ENCODE measurements at places on chromosomes 1 and 21.

GRCh38 chr1:175530183-175530582 is 213.2 kb downstream of the TNR start:
- H3K4me1 ChIP-seq = no peaks in the 10 kb centered on the region
- no peak overlapping the region for H3K4me3 ChIP-seq
- H3K36me3 ChIP-seq = no peaks in the 10 kb centered on the region
- no peak for DNase-seq
- H3K27me3 ChIP-seq = peaks cover 5% of the 10 kb centered on the region
- no peak overlapping the region for H3K27ac ChIP-seq

DNA sequence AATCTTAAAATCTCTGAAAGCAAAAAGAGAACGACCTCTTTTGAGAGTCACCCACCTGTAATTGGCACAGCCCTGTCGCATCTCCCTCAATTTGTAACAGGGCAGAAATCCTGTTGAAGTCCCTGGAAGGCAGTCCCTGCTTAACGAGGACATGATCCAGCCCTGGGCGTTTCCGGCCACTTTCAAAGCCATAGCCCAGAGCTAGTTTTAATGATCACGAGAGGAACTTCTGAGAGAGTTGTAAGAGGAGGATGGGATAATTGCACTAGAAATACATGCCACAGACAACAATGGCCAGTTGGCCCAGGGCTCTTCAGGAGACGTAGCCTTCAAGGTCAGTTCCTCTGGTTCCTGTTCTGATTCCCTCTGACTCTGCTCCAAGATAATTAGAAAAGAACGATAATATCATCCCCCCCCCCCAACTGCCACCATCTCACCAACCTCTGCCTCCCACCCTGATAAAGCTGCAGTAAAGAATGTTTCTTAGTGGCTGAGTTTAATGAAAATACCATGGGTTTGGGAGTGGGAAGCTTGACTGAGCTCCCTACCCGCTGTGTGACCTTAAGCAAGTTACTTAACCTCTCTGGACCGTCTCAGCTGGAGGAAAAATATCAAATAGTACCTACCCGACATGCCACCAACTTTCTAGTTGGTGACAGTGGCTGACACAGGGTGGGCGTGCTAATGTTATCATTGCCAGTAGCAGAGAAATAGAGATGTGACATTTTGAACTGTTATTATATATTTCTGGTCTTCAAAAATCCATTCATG is 140.0 kb downstream of the OMA1 start:
- H3K27ac ChIP-seq = no peak overlapping the region
- H3K27me3 ChIP-seq = no peaks in the 10 kb centered on the region
- H3K4me3 ChIP-seq = no peak overlapping the region

DNA sequence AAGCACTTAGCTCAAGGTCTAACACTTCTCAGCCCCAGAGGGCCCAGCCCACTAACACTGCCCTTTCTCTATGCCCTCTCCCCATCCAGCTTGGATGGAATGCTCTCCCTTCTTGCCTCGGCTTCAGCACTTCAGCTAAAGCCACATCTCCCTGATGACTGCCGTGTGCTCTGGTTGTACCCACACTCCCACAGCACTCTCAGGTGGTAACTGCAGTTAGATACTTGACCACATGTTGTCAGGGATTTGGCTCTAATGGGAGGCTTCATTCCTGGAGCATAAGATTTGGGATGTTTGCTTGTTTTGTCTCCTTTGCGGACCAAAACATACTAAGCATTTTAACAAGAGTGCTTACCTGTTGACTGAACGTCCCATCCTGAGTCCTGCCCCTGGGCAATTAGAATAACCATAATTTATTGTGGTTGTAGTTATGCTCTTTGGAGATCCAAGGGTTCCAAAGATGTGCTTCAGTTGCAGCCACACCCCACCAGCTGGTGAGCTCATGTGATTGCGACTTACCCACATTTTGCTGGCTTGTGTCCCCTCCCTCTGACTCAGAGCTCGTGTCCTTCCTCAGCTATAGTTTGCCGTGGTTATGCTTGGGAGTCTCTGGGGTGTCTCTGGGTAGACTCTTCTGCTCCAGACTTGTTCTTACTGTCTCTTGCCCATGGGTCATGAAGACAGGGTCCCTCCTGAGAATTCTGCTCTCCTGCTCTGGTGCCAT is 7.7 kb upstream of the SLC26A9 start:
- H3K4me3 ChIP-seq = no peak overlapping the region
- H3K27ac ChIP-seq = no peak overlapping the region
- no peaks in the 10 kb centered on the region for H3K36me3 ChIP-seq
- no peaks in the 10 kb centered on the region for H3K4me1 ChIP-seq
- no peaks in the 10 kb centered on the region for H3K27me3 ChIP-seq
- no peak for DNase-seq

DNA sequence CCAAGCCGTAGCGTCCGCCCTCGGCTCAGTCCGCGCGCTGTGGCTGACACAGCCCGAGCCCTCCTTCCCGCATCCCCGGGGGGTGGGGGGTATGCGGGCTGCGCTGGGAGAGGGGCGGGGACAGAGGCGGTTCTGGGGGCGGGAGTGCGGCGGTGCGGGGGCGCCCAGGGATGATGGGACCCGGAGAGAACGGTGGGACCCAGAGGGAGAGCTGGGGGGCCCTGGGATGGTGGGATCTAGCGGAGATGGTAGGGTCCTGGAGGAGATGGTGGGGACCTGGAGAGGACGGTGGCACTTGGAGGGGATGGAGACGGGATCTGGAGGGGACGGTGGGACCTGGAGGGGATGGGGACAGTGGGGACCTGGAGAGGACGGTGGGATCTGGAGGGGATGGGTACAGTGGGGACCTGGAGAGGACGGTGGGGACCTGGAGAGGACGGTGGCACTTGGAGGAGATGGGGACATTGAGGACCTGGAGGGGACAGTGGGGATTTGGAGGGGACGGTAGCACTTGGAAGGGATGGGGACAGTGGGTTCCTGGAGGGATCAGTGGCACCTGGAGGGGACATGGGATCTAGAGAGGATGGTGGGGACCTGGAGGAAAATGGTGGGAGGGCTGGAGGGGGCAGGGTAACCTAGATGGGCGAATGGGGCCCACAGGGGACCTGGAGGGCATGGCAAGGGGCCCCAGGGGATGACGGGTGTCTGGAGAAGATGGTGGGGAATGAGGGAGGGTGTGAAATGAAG is 477 bp downstream of the SNAP47 start:
- H3K27me3 ChIP-seq = no peaks in the 10 kb centered on the region
- DNase-seq = no peak
- H3K36me3 ChIP-seq = peaks cover 9% of the 10 kb centered on the region
- H3K27ac ChIP-seq = peak overlapping the region; percentile 73
- H3K4me3 ChIP-seq = peak overlapping the region; percentile 47

DNA sequence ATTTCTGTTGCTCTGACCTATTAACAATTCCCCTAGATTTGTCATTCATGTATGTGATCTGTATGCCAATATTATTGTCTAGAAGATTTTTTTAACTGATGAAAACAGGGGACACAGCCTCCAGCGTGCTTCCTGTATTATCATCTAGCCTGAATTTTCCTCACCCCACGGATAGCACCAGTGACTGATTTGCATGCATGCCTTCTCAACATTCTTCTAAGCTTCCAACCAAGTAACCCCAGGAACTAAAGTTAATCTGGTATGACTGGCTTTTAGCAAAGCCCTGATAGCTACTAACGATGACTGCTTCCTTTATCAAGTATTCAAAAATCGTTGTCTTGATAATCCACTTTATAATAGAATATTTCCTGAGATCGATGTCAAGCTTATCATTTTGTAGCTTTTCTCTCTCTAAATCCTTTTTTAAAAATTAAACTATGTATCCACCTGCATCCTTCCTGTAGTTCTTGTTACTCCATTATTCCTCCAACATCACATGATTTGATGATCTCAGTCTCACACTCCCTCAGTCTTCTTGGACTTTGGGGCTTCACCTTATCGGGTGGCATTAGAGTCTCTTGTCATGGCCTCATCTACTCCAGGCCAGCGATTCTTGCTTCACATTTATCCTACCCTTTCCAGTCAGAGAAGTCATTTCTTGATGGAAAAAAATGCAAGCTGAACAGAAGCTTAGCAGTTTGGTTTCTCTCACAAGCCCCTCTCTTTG is 19.0 kb downstream of the BCAR3 start:
- H3K4me1 ChIP-seq = no peaks in the 10 kb centered on the region
- no peaks in the 10 kb centered on the region for H3K27me3 ChIP-seq
- H3K27ac ChIP-seq = no peak overlapping the region
- H3K4me3 ChIP-seq = no peak overlapping the region
- H3K36me3 ChIP-seq = no peaks in the 10 kb centered on the region

GRCh38 chr1:181632492-181632891 is 149.2 kb downstream of the CACNA1E start:
- no peak overlapping the region for H3K4me3 ChIP-seq
- H3K36me3 ChIP-seq = no peaks in the 10 kb centered on the region
- no peak for DNase-seq
- H3K27ac ChIP-seq = no peak overlapping the region
- no peaks in the 10 kb centered on the region for H3K4me1 ChIP-seq

DNA sequence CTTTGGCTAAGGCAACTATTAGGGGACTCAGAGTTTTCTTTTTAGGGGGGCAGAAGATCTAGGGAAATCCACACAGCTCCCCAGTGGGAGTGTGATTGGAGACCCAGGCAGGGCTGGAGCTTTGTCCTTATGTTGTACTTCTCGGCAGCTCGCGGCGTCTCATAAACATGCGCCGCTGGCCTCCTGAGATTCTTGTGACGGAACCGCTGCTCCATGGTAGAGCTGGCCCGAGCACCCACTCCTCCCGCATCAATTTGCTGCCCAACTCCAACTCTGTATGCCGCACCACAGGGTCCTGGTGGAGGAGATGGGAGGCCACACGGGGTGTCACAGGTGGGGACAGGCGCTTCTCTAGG is 143.9 kb downstream of the GALNT2 start:
- no peak overlapping the region for H3K27ac ChIP-seq
- no peak for DNase-seq
- H3K27me3 ChIP-seq = no peaks in the 10 kb centered on the region
- no peaks in the 10 kb centered on the region for H3K36me3 ChIP-seq

DNA sequence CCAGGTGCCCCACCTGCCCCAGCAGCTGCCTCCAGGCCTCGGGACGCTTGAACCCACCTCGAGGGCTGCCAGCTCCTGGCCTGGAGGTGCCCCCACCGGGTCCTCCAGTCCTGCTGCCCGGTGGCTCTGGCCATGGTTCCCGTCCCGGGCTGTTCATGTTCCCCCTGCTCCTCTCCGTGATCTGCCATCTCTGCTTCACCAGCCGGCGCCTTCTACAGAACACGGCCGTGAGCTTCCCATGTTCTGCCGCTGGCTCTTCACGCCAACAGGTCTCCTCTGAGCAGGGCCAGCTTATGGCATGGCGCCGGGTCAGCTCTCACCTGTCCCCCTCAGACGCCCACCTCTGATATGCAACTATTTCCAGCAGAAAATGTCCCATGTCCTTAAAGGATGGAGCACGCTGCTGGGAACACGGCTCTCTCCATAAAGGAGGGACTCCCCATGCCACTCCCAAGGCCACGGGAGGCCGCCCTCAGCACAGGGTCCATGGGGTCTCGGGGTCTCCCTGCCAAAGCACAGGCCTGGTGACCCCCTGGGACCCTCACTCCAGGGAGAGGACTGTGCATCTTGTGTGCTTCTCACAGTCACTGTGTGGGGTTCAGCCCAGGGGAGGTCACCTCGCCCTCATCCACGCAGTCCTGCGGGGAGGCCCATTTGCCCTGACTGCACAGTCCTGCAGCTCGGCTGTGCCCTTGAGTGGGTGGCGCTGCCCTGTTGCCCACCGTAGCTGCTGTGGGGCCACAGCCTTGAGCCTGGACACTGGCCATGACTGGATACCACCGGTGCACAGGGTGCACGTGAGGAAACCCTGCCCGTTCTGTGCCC is 36.7 kb downstream of the COL18A1 start:
- H3K27ac ChIP-seq = no peak overlapping the region
- no peak for DNase-seq
- no peaks in the 10 kb centered on the region for H3K27me3 ChIP-seq
- no peak overlapping the region for H3K4me3 ChIP-seq
- no peaks in the 10 kb centered on the region for H3K36me3 ChIP-seq
- peaks cover 7% of the 10 kb centered on the region for H3K4me1 ChIP-seq

- no peak for DNase-seq
- H3K27me3 ChIP-seq = no peaks in the 10 kb centered on the region
- H3K36me3 ChIP-seq = no peaks in the 10 kb centered on the region
- H3K4me1 ChIP-seq = no peaks in the 10 kb centered on the region
- no peak overlapping the region for H3K27ac ChIP-seq
- no peak overlapping the region for H3K4me3 ChIP-seq
These were observed 216.3 kb downstream of the PTPRU start for GRCh38 chr1:29452463-29453230.

DNA sequence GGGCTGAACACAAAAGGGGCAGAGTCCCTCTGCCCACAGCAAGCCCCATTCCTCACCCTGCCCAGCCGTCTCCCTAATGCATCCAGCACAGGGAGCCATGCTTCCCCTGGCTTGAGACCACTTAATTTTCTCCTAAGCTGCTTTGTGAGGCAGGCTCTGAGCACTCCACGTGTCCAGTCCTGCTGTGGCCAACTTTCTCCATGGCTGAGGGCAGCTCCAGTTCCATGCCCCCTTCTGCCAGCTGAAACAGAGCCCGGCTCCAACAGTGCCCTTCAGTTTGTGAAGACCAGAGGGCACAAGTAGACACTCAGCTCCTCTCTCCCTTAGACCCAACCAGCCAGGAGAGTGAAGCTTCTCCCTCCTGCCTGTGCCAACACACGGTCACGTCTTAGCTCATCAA is 33.8 kb downstream of the PLEKHA6 start:
- H3K27ac ChIP-seq = no peak overlapping the region
- no peaks in the 10 kb centered on the region for H3K4me1 ChIP-seq
- no peaks in the 10 kb centered on the region for H3K27me3 ChIP-seq
- DNase-seq = no peak
- no peak overlapping the region for H3K4me3 ChIP-seq

- H3K4me3 ChIP-seq = no peak overlapping the region
- H3K4me1 ChIP-seq = peaks cover 31% of the 10 kb centered on the region
- no peak overlapping the region for H3K27ac ChIP-seq
- no peaks in the 10 kb centered on the region for H3K36me3 ChIP-seq
These were observed 35.4 kb downstream of the VPS45 start for GRCh38 chr1:150102986-150103385.

Data from CD8-positive, alpha-beta memory T cell (primary cell).